ENCODE measurements at places on chromosomes 1 and 21. TPM values are rescaled to one million over a fixed set of nuclear protein-coding genes. Genes with fewer than 3 reads are reported as not detected.

Gene PTPRC
- total RNA-seq: 0.58 TPM

Gene FMO1
- 0.28 TPM for total RNA-seq

Gene GCSAML
- total RNA-seq: not detected

Gene FOXJ3
- 10.4 TPM for total RNA-seq

Gene AGT
- total RNA-seq: 0.19 TPM

Gene CYP4X1
- total RNA-seq: under 0.01 TPM

Gene FCN3
- total RNA-seq: not detected

Gene EPHA10
- total RNA-seq: not detected

All from regular cardiac myocyte (primary cell).